Smooth muscle cell of the pulmonary artery (primary cell): ENCODE measurements at places on chromosomes 3 and 15. TPM values are rescaled to one million over a fixed set of nuclear protein-coding genes. Genes with fewer than 3 reads are reported as not detected.

Gene FBN1
- 2,453 and 2,749 TPM in 2 replicates for total RNA-seq

Gene SCN11A
- total RNA-seq, result under 0.01 TPM in 1 of 2 replicates, not detected in the other

Gene DYNC1LI1
- total RNA-seq, result 29.3 and 33.0 TPM in 2 replicates

Gene GPR62
- 0.07 TPM in 1 of 2 replicates, not detected in the other for total RNA-seq

Gene SV2B
- total RNA-seq, result under 0.01 TPM in 1 of 2 replicates, not detected in the other

Gene PRTG
- total RNA-seq, result 0.78 and 1.2 TPM in 2 replicates

Gene CD86
- total RNA-seq, result not detected in 2 replicates

Gene GOLGA8J
- not detected in 2 replicates for total RNA-seq

Gene ABCC5
- total RNA-seq, result 18.9 and 22.9 TPM in 2 replicates

Gene SETD5
- 63.0 and 64.7 TPM in 2 replicates for total RNA-seq

Gene KLHL40
- total RNA-seq, result not detected in 2 replicates

Gene FSTL1
- total RNA-seq, result 1,906 and 3,109 TPM in 2 replicates

Gene ATP8B4
- total RNA-seq, result 1.7 and 3.8 TPM in 2 replicates

Gene IL17RD
- total RNA-seq, result 3.4 and 8.3 TPM in 2 replicates

Gene NR1I2
- 0.20 and 0.23 TPM in 2 replicates for total RNA-seq

Gene MEIS2
- 80.3 and 82.2 TPM in 2 replicates for total RNA-seq

Gene TICRR
- total RNA-seq, result 1.7 and 2.7 TPM in 2 replicates

Gene ADAMTSL3
- 0.78 and 1.6 TPM in 2 replicates for total RNA-seq

Gene ATP10A
- total RNA-seq, result 14.9 and 16.4 TPM in 2 replicates

Gene SSR3
- total RNA-seq, result 391 and 422 TPM in 2 replicates

Gene DMXL2
- total RNA-seq, result 24.6 and 29.5 TPM in 2 replicates

Gene CCDC66
- 11.7 and 12.9 TPM in 2 replicates for total RNA-seq

Gene RTP3
- total RNA-seq, result not detected in 2 replicates

Gene SELENOK
- total RNA-seq, result 12.7 and 14.5 TPM in 2 replicates

Gene KCNAB1
- total RNA-seq, result 2.0 and 35.6 TPM in 2 replicates

Gene CEP63
- total RNA-seq, result 17.1 and 19.2 TPM in 2 replicates

Gene IL17RC
- total RNA-seq, result 22.2 and 32.3 TPM in 2 replicates

Gene TLR9
- under 0.01 and 0.23 TPM in 2 replicates for total RNA-seq

Gene NMB
- total RNA-seq, result 4.9 and 7.1 TPM in 2 replicates

Gene CCR8
- total RNA-seq, result not detected in 2 replicates

Gene EPHA6
- not detected in 2 replicates for total RNA-seq

Gene ETV5
- 36.8 and 37.0 TPM in 2 replicates for total RNA-seq

Gene CMC1
- total RNA-seq, result 3.0 and 3.9 TPM in 2 replicates

Gene AADACL2
- total RNA-seq, result not detected in 2 replicates

Gene ATP2C1
- total RNA-seq, result 172 and 215 TPM in 2 replicates

Gene SETMAR
- 8.6 and 10.2 TPM in 2 replicates for total RNA-seq

Gene TPRG1
- 0.40 and 0.52 TPM in 2 replicates for total RNA-seq

Gene NANOGP8
- total RNA-seq, result not detected in 2 replicates

Gene SLC38A3
- total RNA-seq, result not detected in 2 replicates

Gene ZNF80
- not detected in 2 replicates for total RNA-seq

Gene EPHA3
- total RNA-seq, result 0.99 and 6.7 TPM in 2 replicates

Gene XYLB
- 6.4 and 8.8 TPM in 2 replicates for total RNA-seq

Gene MORC1
- not detected in 2 replicates for total RNA-seq
